Peyer's patch (tissue), 4 donors: ENCODE measurements at places on chromosomes 2 and 18. TPM values are rescaled to one million over a fixed set of nuclear protein-coding genes. Genes with fewer than 3 reads are reported as not detected.

DNA sequence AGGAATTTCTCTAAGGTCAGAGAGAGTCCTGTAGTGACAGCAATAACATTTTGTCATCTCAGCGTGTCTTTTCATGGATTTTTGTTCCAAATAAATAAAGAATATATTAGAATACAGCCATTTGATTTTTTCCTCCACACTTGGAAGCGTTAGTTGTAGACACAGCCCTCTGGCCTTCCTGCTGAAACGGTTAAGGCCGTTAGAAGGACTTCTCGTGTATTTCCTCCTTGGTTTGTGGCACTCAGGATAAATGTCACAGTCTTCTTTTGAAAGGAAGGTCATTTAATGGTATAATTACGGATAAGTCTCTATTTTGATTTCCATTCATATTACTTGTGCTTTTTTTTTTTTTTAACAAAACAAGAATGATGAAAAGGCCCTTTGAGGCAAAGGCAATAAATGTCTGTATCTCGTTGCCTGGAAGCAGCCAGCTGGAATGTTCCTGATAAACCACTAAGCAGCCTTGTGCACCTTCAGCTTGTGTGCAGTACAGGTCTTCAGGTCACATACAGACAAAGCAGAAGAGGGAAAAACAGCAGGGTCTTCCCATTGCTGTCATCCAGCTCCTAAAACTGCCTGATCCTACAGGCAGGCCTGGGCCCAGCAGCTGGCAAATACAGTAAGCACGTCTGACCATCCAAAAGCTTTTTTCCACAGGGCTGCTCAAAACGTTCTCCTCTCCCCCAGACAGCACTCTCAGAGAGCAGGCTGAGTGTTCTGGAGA lies 14.4 kb downstream of the EFR3B start:
- no peak for DNase-seq

- DNase-seq = no peak
Observed at GRCh38 chr2:49931241-49931640, 776.9 kb upstream of the FSHR start.

DNA sequence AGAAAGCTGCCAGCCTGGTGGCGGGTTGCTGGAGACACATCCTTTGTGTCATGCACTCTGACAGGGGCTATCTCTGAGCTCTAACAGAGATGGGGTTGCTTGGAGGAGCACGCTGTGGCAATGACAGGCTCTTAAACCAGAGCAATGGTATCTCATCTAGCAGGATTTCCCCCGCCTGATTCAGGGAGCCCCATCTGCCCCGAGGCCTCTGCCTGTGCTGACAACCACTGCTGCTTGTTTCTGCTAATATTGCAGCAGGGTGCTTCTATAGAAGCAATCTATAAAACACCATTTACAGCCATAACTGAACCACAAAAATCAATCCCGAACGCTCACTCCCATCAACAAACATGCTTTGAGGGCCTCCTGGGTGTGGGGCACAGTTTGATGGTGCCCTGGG lies 12.8 kb upstream of the DNPEP start:
- no peak for DNase-seq

DNA sequence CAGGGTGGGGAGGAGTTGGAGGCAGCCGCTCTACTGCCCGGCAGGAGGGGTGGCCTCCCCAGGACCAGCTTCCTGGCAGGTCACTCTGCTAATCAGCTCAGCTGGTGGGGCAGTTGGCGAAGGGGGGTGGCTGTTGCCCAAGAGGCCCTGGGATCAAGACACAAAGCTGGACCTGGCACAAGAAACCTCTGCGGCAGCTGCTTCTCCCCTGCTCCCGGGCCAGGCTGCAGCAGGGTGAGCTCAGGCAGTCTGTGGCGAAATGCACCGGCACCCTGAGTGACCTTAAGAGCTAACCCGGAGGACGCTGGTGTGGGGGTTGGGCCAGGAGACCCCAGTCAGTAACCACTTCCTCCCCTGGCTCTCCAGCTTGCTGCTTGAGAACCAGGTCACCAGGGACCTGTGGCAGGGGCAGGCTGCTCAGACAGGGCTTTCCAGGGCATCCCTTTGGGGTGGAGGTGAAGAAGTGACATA lies 31.1 kb downstream of the TOGARAM2 start:
- no peak for DNase-seq

- no peak for DNase-seq
Observed at GRCh38 chr2:189124175-189124574, 55.4 kb downstream of the COL5A2 start.

GRCh38 chr18:12656938-12657683 lies 796 bp downstream of the SPIRE1 start:
- no peak for DNase-seq

DNA sequence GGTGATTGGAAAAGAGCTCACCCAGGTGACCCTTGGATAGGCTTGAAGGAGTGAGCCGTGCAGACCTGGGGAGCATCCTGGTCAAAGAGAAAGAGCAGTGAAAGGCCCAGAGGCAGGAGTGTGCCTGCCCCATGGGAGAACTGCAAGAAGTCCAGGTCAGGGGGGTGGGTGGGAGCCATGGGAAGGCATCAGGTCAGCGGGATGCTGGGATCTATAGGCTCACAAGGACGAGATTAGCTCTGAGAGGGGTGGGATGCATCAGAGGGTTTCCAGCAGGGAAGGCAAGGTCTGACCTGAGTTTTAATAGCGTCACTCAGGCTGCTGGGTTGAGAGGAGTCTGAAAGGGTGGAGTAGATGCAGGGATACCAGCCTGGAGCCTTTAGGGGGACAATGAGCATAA lies 158.6 kb downstream of the SMAD7 start:
- peak; percentile 27 for DNase-seq

GRCh38 chr2:38465789-38466127 lies 88.7 kb upstream of the ATL2 start:
- no peak for DNase-seq

- DNase-seq = no peak
Observed at GRCh38 chr2:68931799-68932198, 20.9 kb downstream of the GKN2 start.

DNA sequence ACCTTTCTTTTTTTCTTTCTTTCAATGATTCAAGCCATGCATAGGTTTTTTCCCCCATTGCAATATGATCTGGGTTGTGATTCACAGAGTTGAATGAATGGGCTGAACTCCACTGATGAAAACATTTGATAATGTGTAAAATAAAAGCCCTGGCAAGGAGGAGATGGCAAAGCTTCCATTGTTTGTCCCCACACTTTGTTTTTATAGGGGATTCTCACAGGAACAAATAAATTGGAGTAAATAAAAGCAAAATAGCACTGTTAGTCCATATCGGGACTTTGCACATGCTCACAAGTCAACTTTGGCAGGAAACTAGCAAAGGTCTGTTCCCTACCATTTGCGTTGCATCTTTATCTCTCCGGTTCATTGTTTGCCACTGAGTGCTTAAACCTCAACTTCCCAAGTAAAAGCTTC lies 55.7 kb downstream of the MEIS1 start:
- DNase-seq = no peak

- no peak for DNase-seq
Observed at GRCh38 chr18:2609604-2610003, 38.2 kb downstream of the NDC80 start.

DNA sequence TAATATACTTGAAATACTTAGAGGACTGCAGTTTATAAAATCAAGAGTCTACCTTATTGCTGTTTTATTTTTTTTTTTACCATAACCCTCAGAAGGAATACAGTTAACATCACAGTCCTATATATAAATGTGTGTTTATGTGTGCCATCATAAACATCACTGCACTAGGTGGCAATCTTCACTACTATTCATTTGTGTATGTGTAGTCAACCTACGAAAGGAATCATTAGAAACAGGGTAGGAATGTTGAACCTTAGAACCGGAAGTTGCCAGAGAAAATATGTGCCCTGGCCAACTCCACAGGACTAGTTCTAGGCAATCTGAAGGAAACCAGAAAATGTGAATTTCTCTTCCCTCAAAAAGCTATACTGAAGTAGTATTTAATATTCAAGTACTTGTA lies 3.4 kb downstream of the GEN1 start:
- no peak for DNase-seq

DNA sequence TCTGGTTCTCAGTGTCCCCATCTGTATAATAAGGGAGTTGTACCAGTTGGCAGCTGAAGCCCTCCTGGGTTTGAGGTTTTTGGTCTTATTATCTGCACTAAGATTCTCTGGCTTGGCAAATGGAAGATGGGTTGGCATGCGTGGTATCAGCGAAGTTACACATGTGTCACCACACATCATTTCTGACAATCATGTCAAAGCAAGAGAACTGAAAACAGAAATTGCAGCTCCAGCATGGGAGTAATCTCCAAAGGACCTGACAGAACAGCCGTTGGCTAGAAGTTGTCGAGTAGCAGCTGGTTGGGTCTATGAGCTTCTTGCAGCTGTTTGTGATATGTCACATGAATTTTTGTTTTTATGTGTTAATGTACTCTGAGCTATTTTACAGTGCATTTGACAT lies 317.4 kb downstream of the SLC4A3 start:
- no peak for DNase-seq

GRCh38 chr2:237693291-237693994 lies 66.1 kb downstream of the LRRFIP1 start:
- DNase-seq = peak; percentile 64

DNA sequence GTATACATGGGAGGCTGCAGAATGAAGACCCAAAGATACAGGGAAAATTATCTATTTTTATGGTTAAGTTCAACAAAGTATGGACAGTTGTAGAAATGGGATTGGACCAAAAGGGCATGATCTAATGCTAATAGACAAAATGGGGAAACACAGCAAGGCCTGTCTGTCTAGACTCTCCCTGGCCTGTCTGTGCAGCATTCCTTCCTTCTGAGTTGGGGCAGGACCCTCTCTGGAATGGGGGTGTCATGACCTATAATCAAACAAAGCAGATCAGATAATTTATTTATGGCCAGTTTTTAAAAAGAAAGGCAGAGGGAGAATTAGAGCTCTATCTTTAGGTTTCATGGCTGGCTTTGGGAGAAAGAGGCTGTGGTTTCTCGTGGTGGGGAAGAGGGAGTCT lies 104.4 kb downstream of the CTIF start:
- DNase-seq = no peak

GRCh38 chr2:121903037-121903689 lies 147.7 kb downstream of the TSN start:
- peak; percentile 71 for DNase-seq

DNA sequence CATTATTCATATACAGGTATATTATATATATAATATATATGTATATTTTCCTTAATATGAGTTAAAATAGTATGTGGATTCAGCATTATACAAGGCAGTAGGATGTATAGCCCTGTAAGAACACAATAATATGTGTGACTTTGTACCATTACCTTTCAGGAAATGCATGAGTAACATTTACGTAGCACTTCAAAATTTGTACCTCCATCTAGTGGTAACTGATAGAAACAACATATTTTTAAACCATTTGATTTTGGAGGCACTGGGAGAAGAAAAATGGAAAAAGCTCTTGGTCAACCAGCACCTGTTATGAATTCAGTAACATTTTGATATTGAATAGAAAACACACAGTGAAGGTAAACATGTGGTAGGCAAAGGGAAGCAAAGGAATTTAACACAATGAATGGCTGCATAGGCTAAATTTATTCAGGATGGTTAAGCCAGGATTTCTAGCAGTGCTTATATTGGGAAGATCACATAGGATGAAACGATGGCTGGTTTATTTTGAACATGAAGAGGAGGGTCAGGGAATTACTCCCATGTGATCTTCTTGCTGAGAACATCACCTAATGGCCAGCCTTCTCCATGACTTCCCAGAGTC lies 565.5 kb downstream of the CCDC85A start:
- no peak for DNase-seq

DNA sequence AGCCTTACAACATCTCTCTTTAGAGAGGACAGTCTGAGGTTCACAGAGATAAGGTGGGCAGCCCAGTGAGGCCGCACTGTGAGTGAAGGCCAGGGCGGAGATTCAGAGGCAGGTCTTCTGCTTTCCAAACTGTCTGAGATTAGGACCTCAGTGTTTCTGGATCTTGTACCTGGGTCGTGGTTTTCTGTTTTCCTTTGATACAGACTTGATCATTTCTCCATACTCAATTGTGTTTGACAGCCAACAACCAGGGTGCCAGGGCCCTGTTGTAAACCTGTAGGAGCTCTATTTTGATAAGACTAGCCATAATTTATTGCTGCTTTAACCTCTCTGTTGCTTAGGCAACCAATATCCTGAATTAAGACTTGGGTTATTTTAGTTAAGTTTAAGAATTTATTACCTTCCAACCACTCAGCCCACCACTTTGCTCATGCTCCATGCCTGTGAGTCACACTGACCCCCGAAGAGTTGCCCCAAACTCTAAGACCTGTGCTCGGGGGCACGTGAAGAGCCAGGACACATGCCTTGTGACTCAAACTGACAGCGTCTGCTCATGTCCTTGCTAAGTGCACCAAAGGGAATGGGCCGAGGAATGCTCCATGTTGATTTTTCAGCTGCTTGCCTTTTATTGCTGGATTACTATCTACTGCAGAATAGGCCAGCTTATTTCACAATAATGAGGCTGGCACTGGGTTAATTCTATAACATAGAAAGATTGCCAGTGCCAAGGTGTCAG lies 248.6 kb downstream of the BCL2 start:
- DNase-seq = no peak

- no peak for DNase-seq
Observed at GRCh38 chr18:76251691-76252090, 243.4 kb downstream of the ZNF516 start.

DNA sequence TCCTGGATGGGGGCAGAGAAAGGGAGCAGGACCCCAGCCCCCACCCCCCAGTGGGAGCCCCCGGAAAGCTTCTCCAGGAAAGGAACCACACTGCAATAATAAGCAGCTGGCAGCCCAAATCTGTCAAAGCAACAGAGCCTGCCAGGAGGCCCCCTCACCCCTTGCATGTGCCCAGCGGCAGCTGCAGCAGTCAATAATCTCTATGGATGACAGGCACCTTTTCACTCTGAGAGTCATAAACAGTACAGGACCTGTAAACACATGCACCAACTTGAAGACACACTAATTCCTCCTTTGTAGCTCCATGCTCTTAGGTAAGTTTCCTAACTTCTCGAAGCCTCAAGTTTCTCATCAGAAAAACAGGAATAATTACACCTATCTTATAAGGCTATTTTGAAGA lies 26.2 kb upstream of the KDM3A start:
- DNase-seq = no peak

GRCh38 chr2:96830044-96830562 lies 13.7 kb downstream of the ANKRD23 start:
- DNase-seq = no peak

- no peak for DNase-seq
Observed at GRCh38 chr2:158412206-158412605, 44.3 kb downstream of the CCDC148 start.

GRCh38 chr2:16546128-16546754 lies 119.4 kb downstream of the CYRIA start:
- no peak for DNase-seq

DNA sequence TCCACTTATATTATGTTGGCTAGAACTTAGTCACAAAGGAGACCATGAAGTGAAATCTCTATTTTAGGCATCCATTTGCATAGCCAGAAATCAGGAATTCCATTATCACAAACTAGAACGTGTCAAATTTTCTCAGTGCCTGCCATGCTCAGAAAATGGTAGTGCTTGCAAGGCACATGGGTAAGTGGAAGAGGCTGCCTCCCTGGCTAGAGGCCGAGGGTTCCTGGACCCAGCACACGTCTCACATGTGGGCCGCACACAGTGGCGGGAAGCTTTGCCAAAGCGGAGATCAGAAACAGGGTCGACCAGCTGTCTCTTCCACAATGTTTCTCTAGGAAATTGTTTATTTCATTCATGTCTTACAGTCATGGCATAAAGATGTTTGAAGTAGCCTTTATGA lies 42.3 kb downstream of the TRAF3IP1 start:
- DNase-seq = no peak

GRCh38 chr18:9565407-9565806 lies 49.0 kb downstream of the PPP4R1 start:
- no peak for DNase-seq

The UCN gene
- 2.3 TPM for total RNA-seq

The FNDC4 gene
- not detected for total RNA-seq

The LDLRAD4 gene
- total RNA-seq = 48.4 TPM
